Stimulated activated CD8-positive, alpha-beta memory T cell treated with anti-CD3 and anti-CD28 coated beads, Interleukin-7, amount 100 ng/mL, for 4 hours (primary cell): ENCODE measurements at places on chromosomes 7 and 10.

DNA sequence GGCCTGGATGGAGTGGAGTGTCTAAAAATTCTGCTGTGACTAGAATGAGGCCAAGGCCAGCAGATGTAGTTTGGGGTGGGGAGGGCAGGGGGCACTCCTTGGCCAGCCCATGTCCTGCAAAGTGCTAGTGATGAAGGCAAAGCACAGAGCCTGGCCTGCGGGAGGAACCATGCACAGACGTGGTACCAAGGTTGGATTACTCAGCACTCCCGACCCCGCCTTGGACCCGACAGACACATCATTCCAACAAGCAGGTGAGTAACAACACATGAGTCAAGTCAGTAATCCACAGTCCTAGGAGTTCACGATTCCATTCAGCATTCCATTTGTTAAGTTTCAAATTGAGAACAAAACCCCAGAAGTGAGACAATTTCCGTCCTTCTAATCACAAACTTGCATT lies 317.3 kb downstream of the TCERG1L start:
- no peak for DNase-seq

DNA sequence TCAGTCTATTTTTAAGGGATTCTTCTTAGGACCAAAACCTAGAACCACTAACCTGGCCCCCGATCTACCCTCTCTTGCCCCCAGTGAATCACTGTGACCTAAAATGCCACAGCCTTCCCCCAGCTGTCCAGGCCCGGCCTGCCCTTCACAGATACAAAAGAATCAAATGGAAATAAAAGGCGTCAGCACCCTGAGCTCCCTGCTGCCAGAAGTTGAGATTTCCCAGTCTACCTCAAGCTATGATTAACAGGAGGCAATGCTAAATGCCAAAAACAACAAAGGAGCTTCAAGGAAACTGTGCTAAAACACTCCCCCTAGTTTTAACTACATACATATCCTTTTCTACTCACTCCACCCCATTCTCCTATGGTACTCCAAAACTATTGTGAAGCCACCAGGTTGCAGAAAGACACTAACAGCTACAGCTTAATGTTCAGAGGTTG lies 67.8 kb downstream of the GSAP start:
- no peak for DNase-seq

DNA sequence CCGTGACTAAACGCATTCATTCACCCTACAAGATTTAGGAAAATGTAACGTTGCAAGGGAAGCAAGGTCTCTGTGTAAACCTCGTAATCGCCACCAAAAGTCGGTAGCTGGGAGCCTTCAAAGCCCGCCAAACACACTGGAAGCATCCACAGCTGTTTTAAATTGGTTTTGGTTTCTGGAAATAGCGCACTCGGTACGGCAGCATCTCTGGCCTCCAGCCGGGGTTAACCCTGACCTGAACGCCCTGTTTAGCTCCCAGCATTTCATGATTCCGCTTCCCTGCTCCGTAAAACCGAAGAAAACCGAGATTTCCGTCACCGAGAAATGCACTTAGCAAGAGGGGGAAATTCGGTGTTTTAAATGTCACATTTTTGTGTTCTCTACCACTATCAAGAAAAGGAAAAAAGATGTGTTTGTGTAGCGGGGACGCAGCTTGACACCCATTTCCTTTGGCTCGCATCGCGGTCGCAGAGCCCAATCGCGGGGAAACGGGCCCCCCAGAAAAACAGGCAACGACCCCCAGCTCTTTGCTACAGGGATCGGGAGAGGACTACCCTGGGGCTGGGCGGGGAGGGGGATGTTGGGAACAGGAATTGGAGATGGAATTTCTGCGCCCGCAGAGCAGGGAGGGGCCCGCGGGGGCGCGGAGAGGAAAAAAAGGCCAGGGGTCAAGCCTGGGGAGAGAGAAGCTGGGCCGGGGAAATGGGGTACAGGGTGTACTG lies 646 bp downstream of the SGCE start:
- no peak for DNase-seq

- no peak for DNase-seq
Measured at GRCh38 chr10:3198900-3199299, 26.3 kb upstream of the PITRM1 start.

DNA sequence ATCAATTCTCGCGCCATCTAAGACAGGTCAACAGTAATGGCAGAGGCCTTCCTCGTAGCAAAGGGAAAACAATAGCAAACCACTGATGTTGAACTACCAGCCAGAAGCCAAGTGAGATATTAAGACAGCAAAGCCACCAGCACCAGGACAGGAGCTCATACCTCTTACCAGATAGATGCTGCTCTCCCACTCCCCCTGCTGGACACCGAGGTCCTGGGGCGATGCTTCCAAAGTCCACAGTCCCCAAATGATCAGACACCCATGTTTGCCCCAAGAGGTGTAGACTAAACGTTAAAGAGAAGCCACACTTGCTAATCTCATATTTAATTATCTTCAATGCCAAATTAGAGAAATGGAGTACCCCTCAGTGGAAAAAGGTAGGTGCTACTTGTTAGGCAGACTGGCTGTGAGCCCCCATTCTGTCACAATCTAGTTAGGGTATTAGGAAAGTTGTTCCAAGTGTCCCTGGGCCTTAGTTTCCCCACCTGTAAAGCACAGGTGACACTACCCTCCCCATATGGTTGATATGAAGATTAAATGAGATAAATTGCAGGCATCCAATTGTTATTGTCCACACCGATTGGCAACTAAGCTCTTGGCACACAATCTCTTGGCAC lies 39.9 kb downstream of the TOMM7 start:
- DNase-seq, result peak; percentile 40

DNA sequence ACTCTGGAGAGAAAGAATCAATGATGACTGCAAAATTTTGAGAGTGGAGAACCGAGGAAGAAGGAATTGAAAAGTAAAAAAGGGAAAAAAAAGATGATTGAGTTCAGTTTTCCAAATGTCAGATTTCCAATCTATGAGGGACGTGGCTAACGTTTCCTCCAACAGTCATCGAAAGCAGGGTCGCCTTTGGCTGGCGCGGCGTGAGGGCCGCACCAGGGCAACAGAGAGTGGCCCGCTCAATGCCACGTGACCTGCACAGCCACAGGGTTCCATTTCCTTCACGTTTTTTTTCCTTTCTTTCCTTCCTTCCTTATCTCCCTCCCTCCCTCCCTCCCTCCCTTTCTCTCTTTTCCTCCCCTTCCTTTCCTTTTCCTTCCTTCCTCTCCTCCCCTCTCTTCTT lies 101.9 kb downstream of the WDR37 start:
- no peak for DNase-seq

- DNase-seq, result no peak
Measured at GRCh38 chr10:119755446-119755845, 29.6 kb downstream of the INPP5F start.

DNA sequence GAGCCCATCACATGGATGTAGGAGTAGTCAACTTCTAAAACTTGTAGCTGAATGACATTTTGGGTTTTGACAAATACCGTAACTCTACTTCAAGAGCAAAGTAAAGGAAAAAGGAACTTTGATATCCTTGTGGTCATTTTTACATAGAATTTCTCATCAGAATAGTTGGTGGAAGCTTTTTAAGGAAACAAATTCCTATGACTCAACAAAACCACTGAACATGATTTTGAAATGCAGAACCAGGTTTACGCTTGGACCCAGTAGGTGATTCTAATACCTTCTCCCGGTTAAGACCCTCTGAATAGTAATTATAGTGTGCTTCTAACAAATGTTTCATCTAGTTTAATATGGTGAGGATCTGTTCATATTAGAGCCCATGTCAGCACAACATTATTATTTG lies 307.8 kb downstream of the GPR37 start:
- no peak for DNase-seq

GRCh38 chr10:21926949-21927348 lies 76.6 kb downstream of the DNAJC1 start:
- no peak for DNase-seq

DNA sequence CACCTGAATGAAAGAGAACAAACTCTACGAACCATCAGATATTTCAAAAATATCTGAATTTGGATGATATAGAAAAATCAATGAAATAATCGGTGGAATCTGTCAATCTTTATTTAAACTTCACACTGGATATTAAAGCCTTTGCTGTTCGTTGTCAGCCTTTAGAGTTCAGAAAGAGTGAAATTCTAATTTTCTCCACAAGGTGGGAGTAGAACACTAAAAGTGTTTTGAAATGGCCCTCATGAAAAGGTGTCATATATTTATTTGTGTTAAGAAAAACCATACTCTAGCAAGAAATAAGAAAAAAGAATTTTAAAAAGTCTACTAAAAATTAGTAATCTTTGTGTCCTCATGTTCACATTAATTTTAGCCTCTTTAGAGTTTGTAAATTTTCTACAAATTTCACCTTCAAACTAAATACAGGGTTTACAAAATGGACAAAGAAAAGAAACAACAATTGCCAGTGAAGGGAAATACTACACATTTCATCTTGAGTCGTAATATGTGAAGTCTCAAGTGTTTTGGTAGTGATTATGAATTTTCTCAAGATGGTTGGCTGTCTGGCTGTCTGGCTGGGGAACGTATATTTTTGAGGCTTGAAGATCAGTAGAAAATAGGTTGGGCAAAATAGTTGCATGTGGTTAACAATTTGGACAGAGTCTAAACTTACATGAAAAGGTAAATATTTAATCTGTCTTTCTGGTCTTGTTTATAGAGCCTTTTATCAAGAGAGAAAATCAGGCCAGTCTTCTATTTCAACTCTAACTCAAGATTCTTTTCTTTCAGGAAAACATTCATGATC lies 43.7 kb downstream of the DNAJB9 start:
- DNase-seq, result no peak

DNA sequence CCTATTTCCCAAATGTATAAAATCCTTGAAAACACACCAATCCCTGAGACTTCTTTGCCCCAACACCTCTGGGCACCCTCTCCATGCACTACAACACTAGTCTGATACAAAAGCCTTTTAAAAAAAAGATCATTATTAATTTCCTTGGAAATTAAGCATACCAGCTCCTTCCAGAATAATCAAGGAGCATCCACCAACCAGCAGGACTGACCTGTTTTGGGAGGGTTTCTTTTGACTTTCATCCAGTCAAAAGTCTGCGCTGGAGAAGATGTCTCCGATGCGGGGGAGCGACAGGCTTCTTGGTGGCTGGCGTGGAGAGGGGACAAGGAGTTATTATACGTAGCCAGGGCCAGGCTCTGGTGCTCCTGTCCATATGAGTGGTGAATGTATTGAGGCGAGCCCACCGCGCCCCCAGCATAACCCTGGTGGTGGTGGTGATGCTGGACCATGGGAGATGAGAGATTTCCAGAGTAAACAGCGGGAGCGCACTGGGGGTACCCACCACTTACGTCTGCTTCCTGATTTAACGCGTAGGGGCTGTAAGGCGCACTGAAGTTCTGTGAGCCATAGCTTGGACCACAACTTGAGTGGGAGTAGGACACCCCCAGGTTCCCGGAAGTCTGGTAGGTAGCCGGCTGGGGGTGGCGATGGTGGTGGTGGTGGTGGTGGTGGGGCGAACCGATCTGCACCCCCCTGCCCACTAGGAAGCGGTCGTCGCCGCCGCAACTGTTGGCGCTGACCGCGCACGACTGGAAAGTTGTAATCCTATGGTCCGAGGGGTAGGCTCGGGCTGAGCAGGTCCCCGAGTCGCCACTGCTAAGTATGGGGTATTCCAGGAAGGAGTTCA lies 527 bp downstream of the HOXA1 start:
- peak; percentile 26 for DNase-seq

DNA sequence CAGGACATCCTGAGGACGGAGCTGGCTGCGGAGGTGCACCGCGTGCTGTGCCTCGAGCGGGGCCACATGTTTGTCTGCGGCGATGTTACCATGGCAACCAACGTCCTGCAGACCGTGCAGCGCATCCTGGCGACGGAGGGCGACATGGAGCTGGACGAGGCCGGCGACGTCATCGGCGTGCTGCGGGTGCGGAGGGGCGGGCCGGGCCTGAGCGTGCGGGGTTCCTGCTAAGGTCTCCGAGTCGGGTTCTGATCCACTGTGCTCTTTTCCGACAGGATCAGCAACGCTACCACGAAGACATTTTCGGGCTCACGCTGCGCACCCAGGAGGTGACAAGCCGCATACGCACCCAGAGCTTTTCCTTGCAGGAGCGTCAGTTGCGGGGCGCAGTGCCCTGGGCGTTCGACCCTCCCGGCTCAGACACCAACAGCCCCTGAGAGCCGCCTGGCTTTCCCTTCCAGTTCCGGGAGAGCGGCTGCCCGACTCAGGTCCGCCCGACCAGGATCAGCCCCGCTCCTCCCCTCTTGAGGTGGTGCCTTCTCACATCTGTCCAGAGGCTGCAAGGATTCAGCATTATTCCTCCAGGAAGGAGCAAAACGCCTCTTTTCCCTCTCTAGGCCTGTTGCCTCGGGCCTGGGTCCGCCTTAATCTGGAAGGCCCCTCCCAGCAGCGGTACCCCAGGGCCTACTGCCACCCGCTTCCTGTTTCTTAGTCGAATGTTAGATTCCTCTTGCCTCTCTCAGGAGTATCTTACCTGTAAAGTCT lies 10.4 kb downstream of the ATG9B start:
- peak; percentile 74 for DNase-seq

- no peak for DNase-seq
Measured at GRCh38 chr7:111987115-111987826, 218.9 kb downstream of the DOCK4 start.

DNA sequence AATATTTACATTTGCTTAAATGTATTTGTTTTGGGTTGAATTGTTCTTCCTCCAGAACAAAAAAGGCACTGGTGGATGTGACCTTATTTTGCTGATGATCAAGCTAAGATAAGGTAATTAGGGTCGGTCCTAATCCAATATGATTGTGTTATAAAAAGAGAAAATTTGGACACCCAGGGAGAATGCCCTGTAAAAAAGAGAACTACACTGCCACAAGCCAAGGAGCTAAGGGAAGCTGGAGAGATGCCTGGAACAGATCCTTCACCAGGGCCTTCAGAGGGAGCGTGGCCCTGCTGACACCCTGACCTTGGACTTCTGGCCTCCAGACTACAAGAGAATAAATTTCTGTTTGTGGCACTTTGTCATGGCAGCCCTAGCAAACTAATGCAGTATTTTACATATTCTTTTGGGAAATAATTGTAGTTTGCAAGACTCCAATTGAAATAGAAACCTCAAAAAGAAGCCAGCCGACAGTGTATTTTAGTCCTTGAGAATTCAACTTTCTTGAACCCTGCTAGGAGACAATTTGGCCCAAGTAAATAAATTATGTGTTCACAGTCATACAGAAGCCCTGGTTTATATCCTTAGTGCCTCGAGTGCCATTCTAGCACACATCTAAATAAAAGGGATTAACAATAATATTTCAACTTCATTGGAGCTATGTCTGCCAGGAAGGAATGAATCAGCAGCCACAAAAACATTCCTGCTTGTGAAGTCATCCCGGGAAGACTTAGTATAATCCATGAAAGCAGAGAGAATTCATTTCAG lies 164.6 kb downstream of the PKD1L1 start:
- DNase-seq, result no peak

- DNase-seq, result no peak
Measured at GRCh38 chr7:50331564-50332208, 27.2 kb downstream of the IKZF1 start.
